ENCODE measurements at places on chromosomes 5 and 9.

GRCh38 chr9:5510360-5510931 is at the start of gene PDCD1LG2:
TSS of gene PDCD1LG2 (plus strand) at chr9:5510531. CDS start at chr9:5522547, 12,016 bp downstream.
- DNase-seq: no peak

GRCh38 chr5:181170996-181171395 is 23.6 kb downstream of the OR2V2 start:
- DNase-seq: no peak

- no peak for DNase-seq
Observed at GRCh38 chr5:103624675-103625074, 62.1 kb upstream of the NUDT12 start.

DNA sequence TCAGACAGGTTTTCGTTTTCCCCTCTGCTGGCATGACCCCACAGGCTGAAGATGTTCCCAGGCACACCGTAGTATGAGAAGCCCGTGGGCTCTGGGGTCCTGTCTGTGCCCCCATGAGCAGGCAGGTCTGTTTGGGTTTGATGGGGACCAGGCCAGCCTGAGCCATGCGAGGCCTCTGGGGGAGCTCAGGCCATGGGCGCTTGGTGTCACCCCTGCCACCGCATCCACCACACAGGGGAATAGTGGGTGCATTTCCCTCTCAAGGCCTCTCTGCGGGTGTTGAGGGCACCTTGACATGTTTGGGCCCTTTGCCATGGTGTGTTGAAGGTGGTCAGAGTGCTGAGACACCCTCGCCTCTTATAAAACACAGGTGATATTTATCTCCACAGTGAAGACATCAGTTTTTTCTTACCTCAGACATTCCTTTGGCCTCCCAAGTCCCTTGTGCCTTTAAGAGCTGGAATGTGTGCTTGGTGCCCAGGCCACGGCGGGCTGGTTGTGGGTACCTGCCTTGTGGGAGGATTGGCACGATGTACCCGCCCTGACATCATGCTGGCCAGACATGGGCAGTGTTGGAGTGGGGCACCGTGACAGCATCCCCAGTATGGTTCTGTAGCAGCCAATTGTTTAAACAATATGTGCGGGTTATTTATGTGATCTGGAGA is 68.3 kb downstream of the WNK2 start:
- no peak for DNase-seq
